NCI-H82 (cell line): ENCODE measurements at places on chromosomes 16 and 17.

- DNase-seq = no peak
Observed at GRCh38 chr16:69932228-69932627, 18.9 kb upstream of the CLEC18A start.

GRCh38 chr16:12182212-12182611, 205.7 kb downstream of the SNX29 start:
- DNase-seq = peak; percentile 89

- no peak for DNase-seq
Observed at GRCh38 chr17:80358861-80359260, 56.1 kb upstream of the ENDOV start.

GRCh38 chr16:78538919-78539318, 439.5 kb downstream of the WWOX start:
- DNase-seq = no peak

- no peak for DNase-seq
Observed at GRCh38 chr17:73098919-73099318, 6.4 kb upstream of the SLC39A11 start.

- peak; percentile 57 for DNase-seq
Observed at GRCh38 chr17:48728232-48729231, at the start of gene HOXB13. HOXB13 (minus strand) TSS chr17:48728750; CDS start chr17:48728593, 157 bp downstream.

- DNase-seq = no peak
Observed at GRCh38 chr16:22624800-22625533, 114.3 kb downstream of the NPIPB5 start.

GRCh38 chr16:29804455-29805231, 1.7 kb upstream of the MAZ start:
- peak; percentile 74 for DNase-seq

DNA sequence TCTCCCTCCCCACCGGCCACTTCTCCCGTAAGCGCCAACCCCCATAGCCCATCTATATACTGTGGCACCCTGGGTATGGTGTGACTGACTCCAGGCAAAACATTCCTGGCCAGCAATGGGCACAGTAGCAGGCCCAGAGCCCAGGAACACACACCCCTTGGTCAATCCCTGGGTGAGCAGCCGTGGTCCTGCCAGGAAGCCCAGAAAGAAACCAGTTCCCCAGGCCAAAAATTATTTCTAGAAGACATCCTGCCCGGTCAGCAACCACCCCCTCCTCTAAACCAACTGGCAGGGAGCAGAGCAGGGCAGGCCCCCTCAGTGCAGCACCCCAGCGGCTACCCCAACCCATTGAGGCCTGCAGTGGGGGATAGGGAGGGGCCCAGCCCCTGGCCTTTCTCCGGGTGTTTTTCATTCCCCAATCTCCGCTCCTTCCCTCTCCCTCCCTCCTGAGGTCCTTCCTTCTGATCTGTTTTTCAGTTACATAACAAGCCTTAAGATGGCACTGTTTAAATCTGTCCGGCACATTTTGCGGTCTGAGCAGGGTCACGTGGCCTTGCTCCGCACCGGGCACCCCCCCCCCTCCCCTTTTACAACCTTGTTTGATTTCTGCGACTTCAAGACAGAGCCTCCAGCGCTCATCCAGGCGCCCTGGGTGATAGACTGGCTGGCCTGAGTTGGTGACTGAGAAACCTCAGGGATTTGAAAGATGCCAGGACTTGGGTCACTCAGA, 2.0 kb downstream of the NPTX1 start:
- DNase-seq = peak; percentile 70

DNA sequence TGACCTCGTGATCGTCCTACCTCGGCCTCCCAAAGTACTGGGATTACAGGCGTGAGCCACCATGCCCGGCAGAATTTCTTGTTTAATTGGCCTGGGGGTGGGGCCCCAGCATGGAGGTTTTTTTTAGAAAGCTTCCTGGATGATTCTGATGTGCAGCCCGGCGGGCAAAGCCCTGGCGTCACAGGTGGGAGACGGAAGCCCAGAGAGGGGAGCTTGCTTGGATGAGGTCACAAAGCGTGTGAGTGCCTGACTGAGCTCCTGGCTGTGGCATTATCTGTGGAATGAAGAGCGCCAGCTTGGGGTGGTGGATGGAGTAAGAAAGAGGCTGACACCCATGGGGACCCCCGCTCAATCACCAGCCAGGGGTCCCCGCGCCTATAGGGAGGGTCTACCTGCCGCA, 4.1 kb downstream of the VASN start:
- DNase-seq = no peak

DNA sequence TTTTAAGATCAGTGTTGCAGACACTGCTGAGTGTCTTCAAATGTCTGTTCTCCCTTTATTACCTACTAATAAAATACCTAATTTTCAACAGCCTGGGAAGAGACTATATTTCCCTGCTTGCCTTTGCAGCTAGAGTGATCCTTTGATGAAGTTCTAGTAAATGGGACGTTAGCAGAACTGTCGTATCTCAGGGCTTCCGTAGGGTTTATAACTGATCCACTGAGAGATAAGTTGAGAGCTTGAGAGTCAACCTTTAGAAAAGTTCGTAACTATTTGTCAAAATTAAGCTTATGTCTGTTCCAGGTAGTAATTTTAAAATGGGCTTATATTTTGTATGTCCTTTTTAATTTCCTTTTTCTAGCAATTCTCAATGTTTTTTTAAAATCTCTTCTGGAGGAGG, 527.0 kb downstream of the MAF start:
- DNase-seq = no peak

DNA sequence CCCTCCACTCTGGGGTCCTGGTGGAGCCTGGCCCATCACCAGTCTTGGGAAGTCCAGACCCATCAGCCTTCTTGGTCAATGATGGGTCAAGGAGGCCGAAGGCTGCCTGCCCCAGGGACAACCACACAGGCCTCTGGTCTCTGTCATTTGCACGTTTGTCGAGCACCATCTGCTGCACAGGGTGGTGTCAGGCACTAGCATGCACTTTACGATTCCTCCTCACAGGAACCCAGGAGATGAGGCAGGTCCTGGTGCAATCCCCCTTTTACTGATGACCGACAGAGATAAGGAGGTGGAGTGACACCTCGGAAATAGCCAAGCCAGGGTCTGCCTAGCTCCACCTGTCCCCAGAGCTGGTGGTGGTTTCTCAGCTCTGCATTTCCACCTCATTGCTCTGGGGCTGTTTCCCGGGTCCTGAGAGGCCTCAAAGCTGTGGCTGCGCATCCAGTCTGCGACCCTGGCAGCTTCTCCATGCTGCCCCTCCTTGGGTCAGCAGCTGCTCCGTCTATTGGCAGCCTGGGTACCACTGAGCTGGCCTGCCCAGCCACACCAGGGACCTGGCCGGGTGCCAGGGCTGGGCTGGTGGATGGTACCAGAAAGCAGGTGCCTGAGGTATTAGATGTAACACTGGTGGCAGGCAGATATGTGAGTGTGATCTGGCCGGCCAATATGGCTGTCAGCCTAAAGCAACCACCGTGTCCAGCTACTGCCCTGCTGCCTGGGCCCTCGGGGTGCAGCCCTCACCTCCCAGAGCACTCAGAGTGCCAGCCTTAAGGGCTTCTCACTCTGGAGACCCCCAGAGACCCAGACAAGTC, 10.0 kb downstream of the MMP15 start:
- DNase-seq = no peak

DNA sequence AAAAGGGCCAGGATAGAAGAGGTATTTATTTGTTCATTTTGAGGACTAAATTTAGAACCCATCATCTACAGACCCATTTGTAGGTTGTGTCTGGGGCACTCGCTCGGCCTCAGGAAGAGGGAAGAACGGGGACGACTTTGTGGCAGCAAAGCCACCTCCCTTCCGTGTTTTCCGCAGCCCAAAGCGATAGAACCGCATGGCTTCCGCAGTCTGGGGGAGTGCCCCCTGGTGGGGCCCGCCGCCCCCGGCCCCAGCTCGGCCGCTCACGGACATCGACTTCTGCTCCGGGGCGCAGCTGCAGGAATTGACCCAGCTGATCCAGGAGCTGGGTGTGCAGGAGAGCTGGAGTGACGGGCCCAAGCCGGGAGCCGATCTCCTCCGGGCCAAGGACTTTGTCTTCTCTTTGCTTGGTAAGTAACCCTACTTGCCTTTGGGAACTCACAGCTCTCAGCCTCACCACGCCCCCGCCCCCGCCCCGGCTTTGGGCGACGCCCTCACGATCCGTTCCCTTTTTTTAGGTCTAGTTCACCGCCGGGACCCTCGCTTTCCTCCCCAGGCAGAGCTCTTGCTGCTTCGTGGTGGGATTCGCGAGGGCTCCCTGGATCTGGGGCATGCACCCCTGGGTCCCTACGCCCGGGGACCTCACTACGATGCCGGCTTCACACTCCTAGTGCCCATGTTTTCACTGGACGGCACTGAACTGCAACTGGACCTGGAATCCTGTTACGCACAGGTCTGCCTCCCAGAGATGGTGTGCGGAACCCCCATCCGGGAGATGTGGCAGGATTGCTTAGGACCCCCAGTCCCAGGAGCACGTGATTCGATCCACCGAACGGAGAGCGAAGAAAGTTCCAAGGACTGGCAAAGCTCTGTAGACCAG, 681 bp downstream of the TMEM102 start:
- DNase-seq = peak; percentile 73

DNA sequence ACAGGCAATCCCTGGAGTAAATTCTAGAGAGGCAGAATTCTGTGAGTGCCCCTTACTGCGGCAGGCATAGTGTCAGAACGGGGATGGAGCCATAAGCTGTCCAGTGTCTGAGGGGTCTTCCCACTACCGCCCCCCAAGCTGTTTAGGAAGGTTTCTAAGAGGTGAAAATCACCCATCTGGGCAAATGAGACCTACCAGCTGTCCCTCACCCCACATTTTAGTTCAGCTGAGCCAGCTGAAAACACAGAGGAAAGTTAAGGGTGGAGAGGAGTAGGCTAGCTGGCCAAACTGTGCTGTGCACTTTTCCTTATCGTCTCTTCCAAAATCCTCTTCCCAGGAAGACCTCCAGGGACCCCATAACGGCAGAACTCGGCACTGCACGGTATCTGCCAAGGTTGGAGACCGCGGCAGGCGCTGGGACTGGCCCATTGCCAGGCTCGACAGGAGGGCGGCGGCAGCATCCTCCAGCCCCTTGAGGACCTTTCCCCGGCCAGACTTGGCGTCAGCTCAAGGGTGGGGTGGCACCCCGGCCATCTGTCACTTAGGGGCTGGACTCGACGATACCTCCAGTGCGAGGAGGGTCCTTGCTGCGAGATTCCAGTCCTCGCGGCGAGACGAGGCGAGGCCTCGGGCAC, 955 bp downstream of the ACLY start:
- peak; percentile 93 for DNase-seq

DNA sequence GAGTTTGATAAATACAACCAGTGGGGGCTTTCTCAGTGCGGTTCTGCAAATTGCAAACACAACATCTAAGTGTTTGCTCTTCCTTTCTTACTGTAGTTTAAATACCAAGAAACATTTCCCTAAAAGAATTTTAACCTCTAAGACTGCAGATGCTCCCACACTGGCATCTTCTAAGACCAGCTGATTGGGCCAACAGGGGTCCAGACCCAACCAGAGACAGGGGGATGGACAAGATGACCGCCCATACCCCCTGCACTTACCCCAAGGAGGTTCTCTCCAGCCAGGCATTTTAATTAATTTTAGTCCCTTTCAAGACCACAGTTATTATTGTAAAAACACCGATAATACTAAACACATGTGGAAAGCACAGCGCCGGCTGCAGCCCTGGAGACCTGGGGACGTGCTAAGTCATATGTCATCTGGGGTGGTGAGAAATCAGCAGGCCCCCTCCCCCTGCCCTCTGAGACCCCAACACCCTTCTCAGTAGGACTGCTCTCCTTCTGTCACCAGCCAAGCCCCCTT, 242.3 kb downstream of the SOX9 start:
- no peak for DNase-seq

GRCh38 chr16:16009401-16009800, 60.0 kb downstream of the ABCC1 start:
- no peak for DNase-seq

GRCh38 chr16:85995541-85996423, 96.8 kb downstream of the IRF8 start:
- DNase-seq = no peak

DNA sequence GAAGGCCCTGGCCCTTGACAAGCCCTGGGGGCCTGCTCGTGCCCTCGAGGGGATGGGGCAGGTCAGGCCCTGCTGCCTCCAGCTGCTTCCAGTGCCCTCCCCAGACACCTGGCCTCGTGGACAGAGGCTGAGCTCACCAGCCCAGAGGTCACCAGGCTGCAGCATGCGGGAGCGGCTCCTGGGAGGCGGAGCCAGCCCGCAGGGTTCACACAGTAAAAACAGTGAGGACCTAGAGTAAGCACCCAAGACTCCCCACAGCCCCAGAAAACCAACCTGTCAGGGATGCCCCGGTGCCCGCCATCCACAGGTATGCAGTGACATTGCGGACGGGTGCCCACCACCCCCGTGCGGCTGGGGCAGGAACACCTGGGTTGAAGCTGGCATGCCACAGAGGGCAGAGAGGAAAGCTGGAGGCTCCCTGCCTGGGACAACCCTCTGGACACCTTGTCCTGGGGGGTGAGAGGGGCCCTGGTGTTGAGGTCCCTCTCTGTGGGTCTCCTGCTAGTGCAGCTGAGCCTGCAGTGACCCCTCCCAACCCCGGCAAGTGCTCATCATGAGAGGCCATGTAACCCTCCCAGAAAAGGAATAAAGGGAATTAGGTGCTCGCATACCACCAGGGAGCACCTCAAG, 62.1 kb downstream of the LMF1 start:
- DNase-seq = no peak

- no peak for DNase-seq
Observed at GRCh38 chr17:40491486-40491885, 9.9 kb downstream of the TNS4 start.

GRCh38 chr16:51877686-51878085, 669.3 kb downstream of the TOX3 start:
- no peak for DNase-seq

DNA sequence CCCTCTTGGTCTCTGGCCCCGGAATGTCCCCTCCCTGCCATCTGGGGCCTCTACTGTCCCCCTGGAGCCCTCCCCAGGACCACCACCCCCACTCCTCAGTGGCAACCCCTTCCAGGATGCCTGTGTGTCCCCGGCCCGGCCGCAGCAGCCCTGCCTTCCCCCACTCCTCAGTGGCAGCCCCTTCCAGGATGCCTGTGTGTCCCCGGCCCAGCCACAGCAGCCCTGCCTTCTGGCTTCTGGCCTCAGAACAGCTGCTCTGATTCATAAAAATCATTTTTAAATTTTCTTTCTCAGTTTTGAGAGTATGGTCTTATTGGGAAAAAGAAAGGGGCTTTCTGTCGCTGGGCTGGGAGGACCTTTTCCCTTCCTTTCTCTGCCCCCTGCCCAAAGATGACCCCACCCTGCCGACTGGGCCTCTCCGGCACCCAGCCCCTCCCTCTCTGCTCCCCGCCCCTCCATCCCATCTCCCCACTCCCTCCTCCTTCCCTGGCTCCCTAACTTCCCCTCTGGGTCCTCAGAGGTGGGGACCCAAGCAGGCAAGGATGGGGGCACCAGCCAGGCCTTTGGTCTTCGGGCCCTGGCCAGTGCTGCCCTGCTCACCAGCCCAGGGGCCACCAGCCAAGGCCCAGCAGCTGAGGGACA, 40.5 kb downstream of the BAHCC1 start:
- no peak for DNase-seq
